ENCODE measurements at places on chromosomes 13 and 19.

- DNase-seq = no peak
Measured at GRCh38 chr13:28984825-28985224, 164.7 kb downstream of the MTUS2 start.

GRCh38 chr13:49701491-49701890 is 10.2 kb upstream of the EBPL start:
- no peak for DNase-seq

GRCh38 chr13:43242040-43242439 is 218.7 kb downstream of the DNAJC15 start:
- DNase-seq = no peak

DNA sequence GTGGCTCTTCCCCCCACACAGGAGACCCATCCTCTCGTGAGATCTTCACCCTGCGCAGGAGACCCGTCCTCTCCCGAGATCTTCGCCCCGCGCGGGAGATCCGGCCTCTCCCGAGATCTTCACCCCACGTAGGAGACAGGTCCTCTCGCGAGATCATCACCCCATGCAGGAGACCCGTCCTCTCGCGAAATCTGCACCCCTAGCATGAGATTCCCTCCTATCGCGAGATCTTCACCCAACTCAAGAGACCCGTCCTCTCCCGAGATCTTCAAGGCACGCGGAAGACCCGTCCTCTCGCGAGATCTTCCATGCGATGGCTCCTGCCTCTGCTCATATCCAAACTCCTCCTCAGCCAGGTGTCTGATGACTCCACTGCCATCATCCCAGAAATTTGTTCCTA is 24.3 kb downstream of the LAIR2 start:
- DNase-seq = no peak

DNA sequence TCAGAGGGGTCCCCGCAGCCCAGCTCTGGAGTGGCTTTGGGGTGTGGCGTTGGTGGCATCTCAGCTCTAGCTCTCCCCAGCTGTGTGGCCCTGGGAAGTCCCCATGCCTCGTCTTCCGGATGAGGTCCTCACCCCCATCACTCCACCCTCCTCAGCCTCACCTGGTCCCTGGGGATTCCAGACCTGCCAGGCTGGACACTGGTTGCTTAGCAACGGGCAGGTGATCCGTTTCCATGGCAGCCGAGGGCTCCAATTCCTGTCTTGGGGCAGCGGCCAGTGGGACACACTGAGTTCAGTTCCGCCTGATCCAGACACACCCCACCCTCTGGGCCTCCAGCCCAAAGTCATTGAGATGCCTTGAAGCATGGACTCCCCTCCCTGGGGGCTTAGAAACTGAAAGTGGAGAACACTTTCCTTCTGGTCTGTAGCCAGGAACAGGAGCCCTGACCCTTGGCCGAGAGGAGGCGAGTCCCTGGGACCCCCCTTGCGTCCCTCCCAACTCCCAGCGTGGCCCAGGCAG is 7.7 kb upstream of the MISP start:
- no peak for DNase-seq

- no peak for DNase-seq
Measured at GRCh38 chr19:15417699-15418098, 1.1 kb downstream of the AKAP8L start.

- no peak for DNase-seq
Measured at GRCh38 chr19:28869459-28869858, 343.5 kb downstream of the UQCRFS1 start.

GRCh38 chr13:20221772-20222171 is 10.3 kb downstream of the GJB6 start:
- DNase-seq = no peak
